ENCODE measurements at places on chromosomes 12 and 14.
A peak's percentile ranks its signal among the peaks of the same experiment; 100 is the strongest.

- peak; percentile 78 for DNase-seq
- H3K36me3 ChIP-seq = peaks cover 2% of the 10 kb centered on the region
- H3K27me3 ChIP-seq = peaks cover 9% of the 10 kb centered on the region
- H3K4me1 ChIP-seq = peaks cover 35% of the 10 kb centered on the region
- no peak overlapping the region for H3K4me3 ChIP-seq
Measured at GRCh38 chr14:89767861-89768268, 186.7 kb downstream of the EFCAB11 start.

DNA sequence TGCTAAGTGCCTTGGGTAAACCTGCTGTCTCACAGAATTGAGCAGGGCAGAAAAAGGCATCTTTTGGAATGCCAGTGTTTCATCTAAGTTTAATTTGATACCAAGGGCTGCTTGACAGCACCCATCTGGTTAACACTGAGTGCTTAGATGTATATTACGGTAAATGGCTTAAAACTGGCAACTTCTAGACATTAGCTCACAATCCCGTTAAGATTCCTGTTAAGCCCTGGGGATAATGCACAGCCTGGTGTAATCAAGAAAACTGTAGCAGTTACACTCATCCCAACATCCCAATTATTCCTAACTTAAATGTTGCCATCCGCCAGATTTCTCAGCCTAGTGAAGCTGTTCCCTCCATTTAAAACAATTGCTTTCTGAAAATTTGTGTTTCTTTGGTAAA, 29.9 kb downstream of the PPFIBP1 start:
- H3K27me3 ChIP-seq = peaks cover 14% of the 10 kb centered on the region
- no peak overlapping the region for H3K4me3 ChIP-seq
- peaks cover 26% of the 10 kb centered on the region for H3K4me1 ChIP-seq
- no peaks in the 10 kb centered on the region for H3K36me3 ChIP-seq
- H3K27ac ChIP-seq = no peak overlapping the region

DNA sequence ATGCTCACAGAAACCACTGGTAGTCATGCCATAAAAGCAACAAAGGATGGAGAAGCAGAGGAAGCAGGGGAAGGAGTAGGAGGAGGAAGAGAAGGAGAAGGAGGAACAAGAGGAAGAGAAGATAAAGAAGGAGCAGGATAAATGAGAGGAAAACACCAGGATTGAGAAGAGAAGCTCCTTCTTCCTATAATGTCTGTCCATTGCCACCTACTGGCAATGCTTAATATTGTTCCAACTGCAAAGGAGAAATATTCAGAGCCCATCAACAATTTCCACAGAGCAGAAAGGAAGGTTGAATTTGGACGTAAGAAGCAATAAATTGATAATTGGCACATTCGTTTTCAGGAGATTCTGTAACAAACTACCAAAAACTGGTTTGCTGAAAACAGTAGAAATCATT, 898.4 kb downstream of the SLC16A7 start:
- DNase-seq = no peak
- no peaks in the 10 kb centered on the region for H3K36me3 ChIP-seq
- no peaks in the 10 kb centered on the region for H3K4me1 ChIP-seq
- no peak overlapping the region for H3K27ac ChIP-seq

- H3K27me3 ChIP-seq = peaks cover 9% of the 10 kb centered on the region
- DNase-seq = peak; percentile 3
- no peak overlapping the region for H3K27ac ChIP-seq
Measured at GRCh38 chr14:101600891-101601605, 39.8 kb downstream of the DIO3 start.

- H3K27ac ChIP-seq = no peak overlapping the region
- H3K27me3 ChIP-seq = no peaks in the 10 kb centered on the region
- peaks cover 68% of the 10 kb centered on the region for H3K4me1 ChIP-seq
- peaks cover 9% of the 10 kb centered on the region for H3K36me3 ChIP-seq
Measured at GRCh38 chr14:55274146-55274545, 2.9 kb downstream of the FBXO34 start.

GRCh38 chr14:95981965-95982364, 57.2 kb upstream of the C14orf132 start:
- no peak overlapping the region for H3K27ac ChIP-seq
- H3K36me3 ChIP-seq = no peaks in the 10 kb centered on the region
- H3K4me1 ChIP-seq = no peaks in the 10 kb centered on the region
- H3K4me3 ChIP-seq = no peak overlapping the region
- peaks cover 16% of the 10 kb centered on the region for H3K27me3 ChIP-seq

GRCh38 chr12:22169376-22169775, 123.4 kb downstream of the CMAS start:
- DNase-seq = no peak
- H3K27me3 ChIP-seq = no peaks in the 10 kb centered on the region
- H3K4me3 ChIP-seq = no peak overlapping the region
- no peaks in the 10 kb centered on the region for H3K36me3 ChIP-seq
- H3K4me1 ChIP-seq = peaks cover 12% of the 10 kb centered on the region
- H3K27ac ChIP-seq = no peak overlapping the region

DNA sequence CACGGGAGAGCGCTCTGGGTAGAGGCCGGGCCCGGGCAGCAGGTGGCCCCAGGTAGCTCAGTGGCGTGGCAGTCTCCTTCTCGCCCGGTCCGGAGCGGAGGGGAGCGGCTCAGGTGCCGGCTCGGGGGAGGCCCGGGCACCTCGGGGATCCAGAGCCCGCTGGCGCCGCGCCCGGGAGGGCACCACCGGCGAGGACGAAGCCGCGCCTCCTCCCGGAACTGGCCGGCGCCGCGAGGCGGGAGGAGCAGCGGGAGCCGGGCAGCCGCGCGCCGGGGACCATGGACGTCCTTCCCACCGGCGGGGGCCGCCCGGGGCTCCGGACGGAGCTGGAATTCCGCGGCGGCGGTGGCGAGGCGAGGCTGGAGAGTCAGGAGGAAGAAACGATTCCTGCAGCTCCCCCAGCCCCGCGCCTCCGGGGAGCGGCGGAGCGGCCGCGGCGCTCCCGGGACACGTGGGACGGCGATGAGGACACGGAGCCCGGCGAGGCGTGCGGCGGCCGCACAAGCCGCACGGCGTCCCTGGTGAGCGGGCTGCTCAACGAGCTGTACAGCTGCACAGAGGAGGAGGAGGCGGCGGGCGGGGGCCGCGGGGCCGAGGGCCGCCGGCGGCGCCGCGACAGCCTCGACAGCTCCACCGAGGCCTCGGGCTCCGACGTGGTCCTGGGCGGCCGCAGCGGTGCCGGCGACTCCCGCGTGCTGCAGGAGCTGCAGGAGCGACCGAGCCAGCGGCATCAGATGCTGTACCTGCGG, 21.5 kb upstream of the GNS start:
- H3K4me1 ChIP-seq = peaks cover 15% of the 10 kb centered on the region
- H3K27ac ChIP-seq = no peak overlapping the region
- DNase-seq = no peak
- peaks cover 5% of the 10 kb centered on the region for H3K36me3 ChIP-seq

DNA sequence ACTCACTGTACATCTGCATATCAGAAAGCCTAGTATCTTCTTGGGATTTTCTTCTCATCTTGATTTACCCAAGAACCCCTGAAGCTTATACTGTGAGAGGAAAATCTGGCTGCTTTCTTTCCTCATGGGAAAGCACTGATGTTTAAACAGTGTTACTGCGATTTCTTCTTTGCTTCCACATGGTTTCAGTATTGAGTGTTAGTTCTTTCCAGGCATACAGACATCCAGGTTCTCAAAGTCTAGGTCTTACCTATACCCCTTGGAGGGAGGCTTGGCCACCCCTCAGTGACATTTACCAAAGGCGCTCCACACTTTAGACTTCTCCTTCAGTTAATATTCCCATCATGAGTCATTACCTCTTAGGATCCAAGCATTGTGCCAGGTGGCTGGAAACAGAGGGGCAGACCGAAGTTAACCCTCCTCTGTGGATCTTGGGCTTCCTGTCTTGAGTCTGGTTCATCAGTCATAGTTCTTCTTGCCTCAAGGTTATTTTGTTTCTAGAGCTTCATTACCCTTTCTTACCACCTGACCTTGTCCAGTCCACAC, 79.1 kb downstream of the TMEM117 start:
- H3K4me1 ChIP-seq = no peaks in the 10 kb centered on the region
- H3K27ac ChIP-seq = no peak overlapping the region
- H3K36me3 ChIP-seq = no peaks in the 10 kb centered on the region
- H3K4me3 ChIP-seq = no peak overlapping the region
- DNase-seq = no peak

DNA sequence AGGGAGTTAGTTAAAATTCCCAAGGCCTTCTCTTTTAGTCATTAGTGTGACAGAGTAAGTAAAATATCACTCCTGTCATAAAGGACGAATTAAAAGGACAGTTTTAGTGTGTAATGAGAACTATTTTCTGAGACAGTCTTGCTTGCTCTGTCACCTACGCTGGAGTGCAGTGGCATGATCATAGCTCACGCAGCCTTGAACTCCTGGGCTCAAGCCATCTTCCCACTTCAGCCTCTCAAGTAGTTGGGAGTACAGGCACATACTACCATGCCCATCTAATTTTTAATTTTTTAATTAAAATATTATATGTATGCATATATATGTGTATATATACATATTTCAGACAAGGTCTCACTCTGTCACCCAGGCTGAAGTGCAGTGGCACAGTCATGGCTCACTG, 17.2 kb downstream of the KLC1 start:
- no peaks in the 10 kb centered on the region for H3K27me3 ChIP-seq
- H3K4me1 ChIP-seq = peaks cover 9% of the 10 kb centered on the region
- H3K36me3 ChIP-seq = no peaks in the 10 kb centered on the region

DNA sequence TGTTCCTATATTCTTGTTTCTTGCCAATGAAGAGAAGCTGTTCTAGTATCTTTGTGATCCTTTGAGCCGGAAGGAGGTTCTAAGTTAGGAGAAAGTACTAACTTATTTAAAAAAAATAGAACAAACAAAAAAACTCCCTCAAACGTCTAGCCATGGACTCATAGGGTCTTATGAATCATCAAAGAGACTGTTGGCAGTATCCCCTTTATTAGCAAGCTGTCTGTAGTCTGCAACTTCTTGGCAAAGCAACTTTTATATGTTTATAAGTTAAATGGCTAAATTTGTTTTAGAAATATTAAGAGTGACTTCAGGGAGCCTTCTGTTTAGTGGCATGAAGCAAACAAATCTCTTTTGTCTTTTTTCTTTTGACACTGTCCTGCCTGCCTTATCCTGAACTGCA, 291.9 kb downstream of the FUT8 start:
- H3K27me3 ChIP-seq = no peaks in the 10 kb centered on the region
- H3K36me3 ChIP-seq = peaks cover 43% of the 10 kb centered on the region

GRCh38 chr12:120013659-120014380, 24.8 kb downstream of the BICDL1 start:
- H3K4me1 ChIP-seq = peaks cover 80% of the 10 kb centered on the region
- no peaks in the 10 kb centered on the region for H3K27me3 ChIP-seq
- H3K4me3 ChIP-seq = peak overlapping the region; percentile 46
- peaks cover 55% of the 10 kb centered on the region for H3K36me3 ChIP-seq

DNA sequence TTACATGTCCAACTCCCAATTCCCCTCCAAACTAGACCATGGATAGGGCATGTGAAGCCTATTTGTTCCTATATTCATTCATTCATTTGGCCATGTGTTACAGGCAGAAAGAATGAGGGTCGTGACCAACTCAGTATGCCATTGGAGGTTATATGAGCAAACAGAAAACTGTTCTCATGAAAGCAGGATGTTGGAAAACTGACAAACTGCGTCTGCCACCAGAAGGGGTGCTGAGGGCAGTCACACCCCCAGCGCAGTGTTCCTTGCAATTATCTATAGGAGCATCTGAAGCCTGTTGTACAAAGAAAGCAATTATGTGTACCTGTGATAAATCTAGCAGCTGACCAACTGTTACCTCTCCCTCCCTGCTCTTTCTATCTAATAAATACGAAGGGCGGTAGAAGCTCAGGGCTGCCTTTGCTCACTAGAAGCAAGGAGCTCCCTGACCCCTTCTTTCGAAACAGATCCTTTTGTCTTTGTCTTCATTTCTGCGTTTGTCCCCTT, 21.1 kb downstream of the ENTPD5 start:
- no peak overlapping the region for H3K4me3 ChIP-seq
- no peak for DNase-seq
- H3K27ac ChIP-seq = no peak overlapping the region
- no peaks in the 10 kb centered on the region for H3K27me3 ChIP-seq
- H3K4me1 ChIP-seq = peaks cover 1% of the 10 kb centered on the region

GRCh38 chr14:99036611-99037293, 235.2 kb downstream of the BCL11B start:
- no peaks in the 10 kb centered on the region for H3K4me1 ChIP-seq
- H3K27ac ChIP-seq = no peak overlapping the region
- no peak overlapping the region for H3K4me3 ChIP-seq
- DNase-seq = no peak

DNA sequence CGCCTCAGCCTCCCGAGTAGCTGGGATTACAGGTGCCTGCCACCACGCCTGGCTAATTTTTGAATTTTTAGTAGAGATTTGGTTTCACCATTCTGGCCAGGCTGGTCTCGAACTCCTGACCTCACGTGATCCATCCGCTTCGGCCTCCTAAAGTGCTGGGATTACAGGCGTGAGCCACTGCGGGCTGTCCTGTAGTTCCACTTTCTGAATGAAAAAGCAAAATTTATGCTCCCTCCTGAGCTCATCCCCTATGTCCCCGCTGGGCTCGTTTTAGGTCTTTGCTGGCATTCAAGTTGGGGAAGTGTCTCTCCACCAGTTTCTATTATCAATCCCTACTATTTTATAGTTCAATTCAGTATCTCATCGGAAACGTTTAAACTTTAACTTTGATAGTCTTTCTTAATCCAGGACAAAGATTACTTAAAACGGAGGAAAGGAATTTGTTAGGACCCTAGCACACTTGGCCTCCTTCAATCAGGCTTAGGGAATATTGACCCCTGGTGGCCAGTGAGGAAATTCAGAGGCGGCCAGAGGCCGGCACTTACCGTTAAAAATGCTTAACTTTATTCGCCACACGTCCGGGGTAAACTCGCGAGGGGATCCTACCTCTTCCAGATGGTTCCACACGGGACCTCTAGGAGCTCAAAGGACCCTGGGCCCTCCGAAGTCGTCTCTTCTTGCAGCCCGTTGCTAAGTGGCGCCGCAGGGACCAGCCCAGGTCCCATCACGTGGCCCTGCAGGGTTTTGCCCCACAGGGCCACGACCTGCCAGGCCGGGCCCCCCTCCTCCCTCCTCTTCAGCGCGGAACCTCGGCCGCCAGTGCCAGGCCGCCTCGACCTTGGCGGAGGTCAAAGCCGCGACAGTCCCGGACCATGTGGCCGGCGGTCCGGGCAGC, 11.4 kb upstream of the DNAL1 start:
- H3K27ac ChIP-seq = no peak overlapping the region
- H3K4me3 ChIP-seq = peak overlapping the region; percentile 59
- no peaks in the 10 kb centered on the region for H3K36me3 ChIP-seq
- DNase-seq = peak; percentile 63
- peaks cover 5% of the 10 kb centered on the region for H3K4me1 ChIP-seq
